ENCODE measurements at places on chromosomes 3 and 15.
A peak's percentile ranks its signal among the peaks of the same experiment; 100 is the strongest.

- DNase-seq: peak; percentile 56
Observed at GRCh38 chr3:30124435-30125370, 481.7 kb upstream of the TGFBR2 start.

DNA sequence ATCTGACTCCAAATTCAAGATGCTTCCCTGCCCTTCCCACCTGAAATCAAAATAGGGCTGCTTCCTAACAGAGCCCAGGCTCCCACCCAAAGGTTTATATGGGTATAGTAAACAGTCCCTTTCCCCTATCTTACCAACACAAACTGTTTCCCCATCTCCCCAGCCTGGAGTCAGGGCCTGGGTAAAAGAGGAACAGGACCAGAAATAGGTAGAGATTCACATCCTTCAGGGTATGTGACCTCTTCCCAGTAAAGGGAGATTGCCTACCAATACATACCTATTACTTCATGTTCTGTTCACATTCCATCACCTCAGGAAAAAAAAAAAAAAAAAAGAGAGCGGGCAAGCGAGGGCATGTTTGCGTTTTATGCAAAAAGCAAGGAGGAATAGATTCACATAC, 9.7 kb upstream of the SHF start:
- no peak for DNase-seq

DNA sequence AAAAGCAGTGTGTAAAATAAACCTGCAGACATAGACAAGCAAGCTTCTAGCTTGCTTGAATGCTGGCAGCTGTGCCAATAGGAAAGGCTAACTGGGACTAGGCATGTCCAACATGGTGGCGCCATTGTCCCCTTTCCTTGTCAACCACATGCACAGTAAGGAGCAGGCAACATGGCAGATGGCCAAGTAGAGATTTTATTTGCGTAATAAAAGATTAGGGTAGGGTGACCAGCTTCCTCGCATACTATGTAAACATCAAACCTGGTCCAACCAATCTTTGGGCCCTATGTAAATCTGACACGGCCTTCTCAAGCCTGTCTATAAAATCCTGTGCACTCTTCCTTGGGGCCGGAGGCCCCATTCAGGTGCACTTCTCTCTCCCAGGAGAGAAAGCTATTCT, 575.4 kb upstream of the GOLIM4 start:
- DNase-seq: no peak

GRCh38 chr3:151555523-151555922, 94.7 kb upstream of the IGSF10 start:
- no peak for DNase-seq

GRCh38 chr3:98602078-98602678, 8.8 kb upstream of the CPOX start:
- DNase-seq: peak; percentile 84

GRCh38 chr3:75294124-75294523, 370.0 kb upstream of the FRG2C start:
- peak; percentile 35 for DNase-seq

DNA sequence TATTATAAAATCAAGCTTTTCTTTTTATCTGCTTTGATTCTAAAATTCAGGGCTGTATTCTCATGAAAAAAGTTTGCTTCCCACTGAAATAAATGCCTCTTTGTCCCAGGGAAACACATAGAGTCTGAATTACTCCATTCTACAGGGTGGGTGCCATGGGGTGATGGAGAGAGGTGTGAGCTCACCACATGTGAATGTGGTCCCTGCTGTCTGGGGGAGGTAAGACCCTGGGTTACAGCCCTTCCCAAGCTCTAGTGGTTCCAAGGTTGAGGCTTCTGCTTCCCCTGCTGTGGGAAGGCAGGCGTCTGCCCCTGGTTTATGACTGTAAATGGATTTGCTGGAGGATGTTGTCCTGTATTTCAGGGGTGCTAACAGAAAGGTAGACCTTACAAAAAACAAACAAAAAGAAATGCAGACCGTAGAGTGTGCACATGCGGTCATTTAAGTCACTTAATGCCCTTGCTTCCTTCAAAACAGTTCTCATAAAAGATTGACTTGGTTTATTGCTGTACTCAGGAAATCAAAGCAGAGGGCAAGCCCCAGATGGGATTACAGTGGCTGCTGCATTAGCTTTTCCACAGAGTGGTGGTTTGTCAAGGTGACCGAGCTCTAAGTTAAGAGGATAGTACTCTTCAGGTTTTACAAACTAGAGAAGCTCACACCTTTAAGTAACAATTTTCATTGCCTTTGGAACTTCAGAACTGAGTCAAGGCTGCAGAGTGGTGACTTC, 49.2 kb downstream of the CTDSPL start:
- DNase-seq: no peak

GRCh38 chr3:31906182-31906581, 74.9 kb downstream of the OSBPL10 start:
- no peak for DNase-seq

GRCh38 chr3:190360228-190360627, 27.7 kb upstream of the CLDN16 start:
- DNase-seq: no peak

- DNase-seq: peak; percentile 81
Observed at GRCh38 chr3:176663837-176664831, 533.1 kb downstream of the TBL1XR1 start.

DNA sequence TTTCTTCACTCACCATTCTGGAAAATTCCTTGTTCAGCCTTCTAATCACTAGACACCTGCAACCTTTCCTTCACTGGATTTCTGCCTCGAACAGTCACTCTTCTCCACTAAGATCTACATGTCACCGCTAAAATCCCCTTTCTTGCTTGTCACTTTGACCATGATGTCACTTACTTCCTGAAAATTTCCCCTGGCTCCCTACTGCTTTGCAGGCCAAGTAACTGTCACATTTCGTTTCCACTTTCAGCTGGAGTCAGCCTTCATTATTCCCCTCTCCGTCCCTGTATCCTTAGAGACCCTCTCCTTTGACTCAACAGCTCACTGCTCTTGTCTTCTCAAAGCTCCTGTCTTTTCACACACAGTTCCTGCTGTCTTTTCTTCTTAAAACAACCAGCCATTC, 15.9 kb downstream of the CHL1 start:
- no peak for DNase-seq

Data from cardiac fibroblast (primary cell).